Esophagus squamous epithelium (tissue), 5 donors: ENCODE measurements at places on chromosomes 2 and 18. TPM values are rescaled to one million over a fixed set of nuclear protein-coding genes. Genes with fewer than 3 reads are reported as not detected.
A peak's percentile ranks its signal among the peaks of the same experiment; 100 is the strongest.

MEIS1 gene
- 17.8 TPM for total RNA-seq

CIDEA gene
- not detected for total RNA-seq

- no peak for DNase-seq
- no peak overlapping the region for H3K4me3 ChIP-seq
- H3K36me3 ChIP-seq = no peaks in the 10 kb centered on the region
- no peaks in the 10 kb centered on the region for H3K27me3 ChIP-seq
Measured at GRCh38 chr2:29700560-29700959, 220.8 kb downstream of the ALK start.

DNA sequence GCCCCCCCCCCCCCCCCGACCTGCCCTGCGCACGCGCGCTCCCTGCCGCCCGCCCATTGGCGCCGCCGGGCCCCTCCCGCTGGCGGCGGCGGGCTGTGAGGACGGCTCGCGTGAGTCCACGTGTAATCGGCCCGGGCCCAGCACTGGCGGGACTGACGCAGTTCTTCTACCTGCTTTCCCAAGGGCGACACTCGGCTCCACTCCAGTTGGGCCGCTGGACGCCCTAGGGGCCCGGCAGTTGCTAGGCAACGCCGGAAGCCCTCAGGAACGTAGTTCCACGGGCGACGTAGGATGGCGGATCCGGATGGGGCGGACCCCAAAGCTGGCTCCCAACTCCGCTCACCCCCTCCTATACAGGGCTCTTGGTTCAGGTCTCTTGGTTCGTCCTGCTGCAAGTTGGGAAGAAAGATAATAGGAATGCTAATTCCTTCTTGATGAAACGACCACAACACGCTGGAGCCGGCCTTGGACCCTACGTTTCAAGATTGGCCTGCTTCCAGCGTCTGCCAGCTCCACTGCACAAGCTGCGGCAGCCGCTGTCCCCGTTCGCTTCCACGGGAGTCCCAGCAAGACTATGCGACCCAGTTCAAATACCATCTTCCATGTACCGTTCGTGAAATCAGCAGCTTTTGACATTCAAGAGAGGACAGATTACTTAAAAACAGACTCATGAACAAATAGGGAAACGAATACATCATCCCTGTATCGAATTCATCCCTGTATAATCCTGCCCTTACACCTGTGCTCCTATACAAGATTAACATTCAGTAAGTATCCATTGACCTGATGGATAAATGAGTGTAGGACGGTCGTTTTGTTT is 415 bp upstream of the MCFD2 start:
- H3K27me3 ChIP-seq = no peaks in the 10 kb centered on the region
- peak overlapping the region; percentile 84 for H3K4me3 ChIP-seq
- DNase-seq = peak; percentile 26
- H3K36me3 ChIP-seq = peaks cover 18% of the 10 kb centered on the region
- H3K27ac ChIP-seq = peak overlapping the region; percentile 98

- H3K4me3 ChIP-seq = no peak overlapping the region
- no peak overlapping the region for H3K27ac ChIP-seq
- no peaks in the 10 kb centered on the region for H3K36me3 ChIP-seq
- DNase-seq = no peak
- no peaks in the 10 kb centered on the region for H3K4me1 ChIP-seq
- H3K27me3 ChIP-seq = no peaks in the 10 kb centered on the region
Measured at GRCh38 chr18:23779696-23780303, 90.5 kb downstream of the LAMA3 start.

DNA sequence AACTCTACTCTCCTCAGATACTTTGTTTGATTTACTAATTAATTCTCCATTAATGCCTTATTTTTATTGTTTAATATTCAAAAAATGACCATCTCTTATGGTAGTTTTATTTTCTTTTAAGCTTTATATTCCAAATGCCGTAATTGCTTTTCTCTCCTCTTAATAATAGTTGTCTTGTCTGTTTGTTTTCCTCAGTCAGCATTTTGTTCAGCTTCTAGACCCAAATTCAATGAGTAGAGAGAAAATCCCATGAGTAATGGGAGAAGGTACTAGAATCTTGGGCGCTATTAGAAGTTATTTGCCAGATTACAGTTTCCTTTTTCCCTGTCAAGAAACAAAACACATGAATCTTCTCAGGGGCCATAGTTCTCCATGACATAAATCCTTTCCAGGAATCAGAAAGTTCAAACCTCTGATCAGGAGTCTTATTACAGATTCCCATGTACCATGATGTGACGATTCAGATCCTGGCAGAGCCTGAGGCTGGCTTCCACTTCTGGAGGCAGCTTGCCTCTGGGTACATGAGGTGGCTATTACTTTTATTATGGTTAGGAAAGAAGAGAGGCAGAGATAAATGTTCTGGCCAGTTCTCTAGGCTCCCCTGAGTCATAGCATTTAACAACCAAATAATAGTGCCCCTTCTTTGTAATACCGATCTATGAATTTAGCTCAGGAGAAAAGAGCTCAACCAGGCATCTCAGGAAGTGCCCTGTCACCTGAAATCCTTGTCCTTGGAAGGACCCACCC is 485.1 kb upstream of the SETBP1 start:
- H3K27ac ChIP-seq = no peak overlapping the region
- no peaks in the 10 kb centered on the region for H3K27me3 ChIP-seq
- no peak for DNase-seq

ABHD1 gene
- not detected for total RNA-seq

DNA sequence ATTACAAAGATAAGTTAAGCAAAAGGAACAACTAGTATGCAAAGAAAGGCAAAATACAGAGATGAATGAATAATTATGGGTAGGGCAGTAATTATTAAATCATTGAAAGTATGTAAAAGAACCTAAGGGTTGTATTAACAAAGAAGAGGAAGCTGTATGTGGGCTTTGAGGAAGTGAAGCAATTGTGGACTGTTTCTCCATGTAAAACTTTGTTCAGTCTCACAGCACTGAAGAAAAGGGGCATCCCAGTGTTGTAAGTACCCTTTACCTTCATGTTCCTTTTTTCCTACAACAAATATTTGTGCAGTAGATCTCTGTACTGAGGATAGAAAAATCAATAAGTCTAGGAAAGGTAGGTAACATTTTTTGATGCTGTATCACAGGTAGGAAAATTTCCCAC is 388.7 kb upstream of the NRP2 start:
- H3K4me3 ChIP-seq = no peak overlapping the region
- H3K36me3 ChIP-seq = no peaks in the 10 kb centered on the region
- H3K4me1 ChIP-seq = no peaks in the 10 kb centered on the region
- DNase-seq = no peak

NCKAP5 gene
- 5.0 TPM for total RNA-seq

- DNase-seq = no peak
- H3K27me3 ChIP-seq = no peaks in the 10 kb centered on the region
- no peaks in the 10 kb centered on the region for H3K36me3 ChIP-seq
Measured at GRCh38 chr2:27914041-27914804, 23.7 kb downstream of the BABAM2 start.

DNA sequence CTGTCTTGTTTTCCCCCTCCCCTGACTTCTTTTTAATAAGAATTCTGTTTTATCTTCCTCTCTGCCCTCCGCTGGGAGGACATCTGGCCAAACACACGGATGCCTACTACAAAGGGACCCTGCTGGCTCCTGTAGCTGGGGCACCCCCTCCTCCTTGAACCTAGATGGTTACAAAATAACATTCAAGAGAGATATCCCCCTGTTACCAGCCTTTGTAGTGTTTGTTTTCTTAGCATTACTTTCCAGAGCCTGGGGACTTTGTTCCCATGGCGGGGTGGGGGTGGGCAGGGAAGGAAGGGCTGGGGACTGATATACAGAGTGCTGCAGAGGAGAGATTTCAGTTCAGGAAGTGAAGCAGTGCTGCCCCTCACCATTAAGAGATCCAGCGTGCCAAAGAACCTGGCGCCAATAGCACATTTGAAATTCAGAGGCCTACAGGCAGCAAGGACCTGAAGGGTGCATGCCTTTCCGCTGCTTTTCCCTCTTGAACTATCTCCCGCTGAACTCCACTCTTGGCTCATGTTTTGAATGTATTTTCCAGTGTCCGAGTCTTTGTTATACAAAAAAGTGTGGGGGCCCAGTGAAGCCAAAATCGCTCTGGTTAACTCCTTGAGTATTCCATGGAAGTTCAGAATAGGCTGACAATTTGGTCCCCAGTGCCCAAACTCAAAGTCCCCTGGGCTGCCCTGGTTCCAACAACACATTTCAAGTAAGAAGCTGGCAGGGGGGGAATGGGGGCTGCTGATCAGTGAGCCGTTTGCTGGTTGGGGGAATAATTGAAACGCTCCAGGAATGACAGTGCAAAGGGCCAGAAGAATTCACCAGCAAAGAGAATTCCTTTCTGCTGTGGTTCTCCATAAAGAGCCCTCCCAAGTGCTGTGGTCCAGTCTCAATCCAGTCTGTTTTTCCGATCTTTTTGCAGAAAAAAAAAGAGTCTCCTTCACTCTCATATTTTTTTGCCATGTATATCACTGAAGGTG is 94.8 kb upstream of the THOC1 start:
- H3K4me3 ChIP-seq = no peak overlapping the region
- H3K4me1 ChIP-seq = no peaks in the 10 kb centered on the region
- no peak for DNase-seq
- H3K27me3 ChIP-seq = no peaks in the 10 kb centered on the region

ACTG2 gene
- 809 TPM for total RNA-seq

- no peaks in the 10 kb centered on the region for H3K4me1 ChIP-seq
- no peaks in the 10 kb centered on the region for H3K36me3 ChIP-seq
- no peak for DNase-seq
Measured at GRCh38 chr2:34176693-34177092, 577.6 kb upstream of the FAM98A start.

- H3K36me3 ChIP-seq = peaks cover 8% of the 10 kb centered on the region
- no peaks in the 10 kb centered on the region for H3K27me3 ChIP-seq
- no peak overlapping the region for H3K4me3 ChIP-seq
Measured at GRCh38 chr2:233360771-233361176, 6.5 kb downstream of the DGKD start.

GRCh38 chr18:46497129-46497528 is 159.9 kb downstream of the LOXHD1 start:
- H3K27ac ChIP-seq = no peak overlapping the region
- H3K4me1 ChIP-seq = no peaks in the 10 kb centered on the region
- no peak overlapping the region for H3K4me3 ChIP-seq
- DNase-seq = no peak
- no peaks in the 10 kb centered on the region for H3K27me3 ChIP-seq
- no peaks in the 10 kb centered on the region for H3K36me3 ChIP-seq

GRCh38 chr2:207561386-207562080 is 31.8 kb downstream of the CREB1 start:
- DNase-seq = no peak
- no peak overlapping the region for H3K4me3 ChIP-seq
- peaks cover 17% of the 10 kb centered on the region for H3K4me1 ChIP-seq
- H3K36me3 ChIP-seq = peaks cover 76% of the 10 kb centered on the region
- no peaks in the 10 kb centered on the region for H3K27me3 ChIP-seq

DNA sequence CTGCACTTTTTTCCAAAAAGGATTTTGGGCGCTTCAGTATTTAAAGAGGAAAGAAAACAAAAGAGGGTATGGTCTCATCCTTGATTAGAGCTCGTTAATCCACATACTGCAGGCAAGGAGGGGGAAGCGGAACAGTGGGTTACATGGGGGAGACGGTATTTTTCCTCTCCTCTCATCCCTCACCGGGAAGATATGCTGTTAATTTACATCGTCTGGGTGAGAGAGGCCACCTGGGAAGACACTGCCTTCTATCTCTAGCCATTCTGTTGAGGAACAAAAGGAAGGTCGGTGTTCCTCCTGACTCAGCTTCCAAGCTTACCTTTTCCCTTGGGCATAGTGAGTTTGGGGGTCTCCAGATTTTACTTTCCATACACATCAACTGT is 52.3 kb downstream of the IMPA2 start:
- no peak overlapping the region for H3K4me3 ChIP-seq
- peak overlapping the region; percentile 90 for H3K27ac ChIP-seq
- no peaks in the 10 kb centered on the region for H3K27me3 ChIP-seq
- peaks cover 46% of the 10 kb centered on the region for H3K36me3 ChIP-seq

DNA sequence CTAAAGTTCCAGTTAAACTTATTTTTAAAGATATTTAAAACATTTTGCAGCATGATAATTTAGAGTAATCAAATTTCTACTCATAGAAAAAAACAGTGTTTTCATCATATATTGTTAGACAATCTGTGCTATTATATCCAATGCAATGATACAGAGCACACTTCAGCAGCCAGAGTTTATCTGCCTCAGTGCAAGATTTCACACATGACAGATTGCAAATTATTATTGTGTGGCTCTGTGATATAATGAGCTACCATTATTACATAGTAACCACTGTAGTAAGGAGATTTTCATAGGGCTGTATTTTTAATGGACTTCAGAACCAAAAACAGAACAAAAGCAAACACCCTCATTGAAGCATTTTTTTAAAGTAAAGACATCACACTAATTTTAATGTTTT is 762.4 kb downstream of the DSC3 start:
- H3K27ac ChIP-seq = no peak overlapping the region
- H3K4me1 ChIP-seq = no peaks in the 10 kb centered on the region
- no peaks in the 10 kb centered on the region for H3K27me3 ChIP-seq

DNA sequence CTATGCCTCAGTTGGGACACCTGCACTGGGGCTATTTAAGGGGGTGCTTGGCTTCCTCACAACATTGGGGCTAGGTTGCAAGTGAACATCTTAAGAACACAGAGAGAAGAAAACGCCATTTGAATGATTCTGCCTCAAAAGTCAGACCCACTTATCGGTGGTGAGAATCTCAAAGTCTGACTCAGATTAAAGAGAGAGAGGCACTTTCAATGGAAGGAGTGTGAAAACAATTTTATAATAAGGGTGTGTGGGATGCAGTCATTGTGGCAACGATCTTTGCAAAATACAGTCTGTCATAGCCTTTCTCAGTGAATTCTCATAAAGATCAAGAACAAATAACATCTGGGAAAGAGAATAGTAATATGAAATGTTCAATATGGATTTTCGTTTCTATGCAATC is 41.8 kb downstream of the CCDC102B start:
- H3K4me3 ChIP-seq = no peak overlapping the region
- H3K4me1 ChIP-seq = no peaks in the 10 kb centered on the region
- no peaks in the 10 kb centered on the region for H3K27me3 ChIP-seq
- H3K27ac ChIP-seq = no peak overlapping the region

DNA sequence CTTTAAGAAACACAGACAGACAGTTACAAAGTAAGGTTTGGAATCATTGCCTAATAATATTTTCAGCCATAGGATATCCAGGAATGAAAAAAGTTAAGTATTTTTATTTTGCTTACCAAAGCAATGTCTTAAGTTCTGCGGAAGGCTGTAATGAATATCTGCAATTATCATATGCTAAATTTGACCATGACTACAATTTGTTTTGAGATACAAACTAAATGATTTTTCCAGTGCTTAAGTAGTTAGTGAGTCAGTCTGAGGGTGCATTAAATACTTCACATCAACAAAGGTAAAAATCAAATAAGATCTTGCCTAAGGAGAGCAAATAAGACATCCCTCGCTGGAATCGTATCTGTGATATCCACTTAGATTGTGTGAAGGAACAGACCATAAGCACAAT is 250.0 kb downstream of the CD226 start:
- no peaks in the 10 kb centered on the region for H3K4me1 ChIP-seq
- H3K27me3 ChIP-seq = no peaks in the 10 kb centered on the region

GRCh38 chr2:122866095-122866494 is 1110.6 kb downstream of the TSN start:
- H3K27me3 ChIP-seq = no peaks in the 10 kb centered on the region
- no peak overlapping the region for H3K4me3 ChIP-seq
- no peaks in the 10 kb centered on the region for H3K4me1 ChIP-seq
- DNase-seq = no peak
- no peak overlapping the region for H3K27ac ChIP-seq
